ENCODE measurements at places on chromosomes 4 and X. TPM values are rescaled to one million over a fixed set of nuclear protein-coding genes. Genes with fewer than 3 reads are reported as not detected.

VCX3A gene
- not detected for total RNA-seq

DNA sequence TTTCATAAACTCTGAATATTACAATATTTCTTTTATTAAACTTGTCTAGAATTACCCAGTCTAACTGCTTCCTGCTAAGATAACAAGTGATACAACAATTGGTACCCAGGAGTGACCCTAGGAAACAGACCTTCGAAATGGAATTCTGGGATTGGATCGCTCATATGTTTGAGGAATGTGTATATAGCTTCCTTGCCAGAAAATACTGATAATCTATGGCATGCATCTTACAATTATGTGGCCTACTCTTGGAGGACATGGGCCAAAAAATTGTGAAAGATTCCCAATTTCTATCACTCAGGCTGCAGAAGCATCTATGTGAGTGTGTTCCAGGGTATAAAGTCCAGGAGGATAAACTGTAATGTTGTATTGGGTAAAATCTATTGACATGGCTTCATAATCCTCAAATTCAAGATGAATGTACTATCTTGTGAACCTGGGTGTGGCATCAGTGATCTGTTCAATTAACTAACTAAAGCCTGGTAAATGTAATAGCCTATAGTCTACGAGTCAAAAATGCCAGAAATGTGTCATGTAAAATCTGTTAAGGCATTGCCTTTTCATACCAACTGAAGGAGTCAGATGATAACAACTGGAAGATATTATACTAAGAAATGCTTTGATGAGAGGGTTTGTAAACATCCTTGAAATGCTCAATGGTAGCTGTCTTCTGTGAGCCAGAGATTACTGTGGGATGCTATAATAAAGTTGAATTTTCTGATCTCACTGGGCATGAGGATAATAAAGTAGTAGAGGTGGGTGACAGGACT, 1499.3 kb downstream of the PCDH7 start:
- no peak for DNase-seq

GRCh38 chr4:48801016-48801715, 21.1 kb upstream of the FRYL start:
- no peak for DNase-seq

DNA sequence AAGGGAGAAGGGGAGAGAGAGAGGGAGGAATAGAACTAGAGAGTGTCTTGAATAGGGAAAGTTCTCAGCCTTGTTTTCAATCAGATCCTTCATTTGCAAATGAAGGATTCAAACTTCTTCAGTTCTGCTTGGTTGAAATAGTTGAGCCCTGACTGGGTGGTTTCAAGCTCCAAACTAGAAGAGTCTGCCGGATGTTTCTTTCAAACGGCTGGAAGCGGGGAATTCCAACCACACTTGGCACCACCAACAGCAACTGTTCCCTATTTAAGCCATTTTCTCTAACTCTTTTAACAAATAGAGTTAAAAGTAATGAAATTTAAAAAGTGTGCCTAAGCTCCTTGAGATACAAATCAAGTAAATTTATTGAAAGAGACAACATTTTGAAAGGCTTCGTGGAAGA, 67.5 kb upstream of the DDX60 start:
- DNase-seq, result no peak

- no peak for DNase-seq
Measured at GRCh38 chrX:2708021-2708420, 16.9 kb downstream of the CD99 start.

DNA sequence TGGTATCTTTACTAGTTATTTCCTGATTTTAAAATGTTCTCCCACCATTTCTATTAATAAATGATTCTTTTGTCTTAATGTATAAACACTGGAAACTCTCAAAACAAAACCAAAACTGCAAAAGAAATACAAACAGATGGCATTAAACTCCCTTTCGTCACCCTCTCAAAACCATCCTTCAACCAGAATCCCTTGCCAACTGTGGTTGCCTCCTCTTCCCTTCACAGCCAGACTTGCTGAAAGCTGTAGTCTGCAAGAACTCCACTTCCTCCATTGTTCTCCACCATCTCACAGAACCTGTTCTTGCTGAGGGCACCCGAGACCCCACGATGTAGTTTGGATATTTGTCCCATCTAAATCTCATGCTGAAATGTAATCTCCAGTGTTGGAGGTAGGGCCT, 96.5 kb downstream of the WWC2 start:
- no peak for DNase-seq

DNA sequence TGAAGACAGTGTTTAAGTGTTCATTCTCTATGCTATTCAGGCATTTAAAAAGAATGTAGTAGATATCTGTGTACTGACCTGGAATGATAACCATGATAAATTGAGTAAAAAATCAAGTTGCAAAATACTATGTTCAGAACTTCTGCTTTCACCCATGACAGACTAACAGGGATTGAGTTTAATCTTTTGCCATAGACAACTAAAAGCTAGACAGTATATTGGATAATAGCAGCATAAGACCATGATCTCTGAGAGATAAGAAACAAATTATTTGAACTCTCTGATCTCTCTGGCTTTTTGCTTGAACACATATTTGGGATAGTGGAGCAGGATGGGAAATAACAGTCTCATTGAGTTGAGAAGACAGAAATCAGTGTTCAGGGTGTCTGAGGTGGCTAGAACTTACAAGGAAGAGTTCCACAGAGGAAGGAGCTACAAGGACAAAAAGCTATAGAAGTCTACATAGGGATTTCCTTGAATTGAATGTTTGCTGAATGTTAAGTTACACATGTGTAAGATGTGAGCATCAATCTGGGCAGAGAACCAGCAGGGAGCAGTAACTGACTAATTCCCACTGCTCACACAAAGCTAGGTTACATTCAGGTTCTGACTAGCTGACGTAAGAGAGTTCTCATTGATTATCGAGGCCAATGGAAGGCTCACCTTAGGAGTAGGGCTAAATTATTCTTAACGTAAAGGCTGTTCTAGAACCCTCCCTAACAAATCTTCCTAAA, 60.4 kb downstream of the SLC30A9 start:
- DNase-seq, result no peak

DNA sequence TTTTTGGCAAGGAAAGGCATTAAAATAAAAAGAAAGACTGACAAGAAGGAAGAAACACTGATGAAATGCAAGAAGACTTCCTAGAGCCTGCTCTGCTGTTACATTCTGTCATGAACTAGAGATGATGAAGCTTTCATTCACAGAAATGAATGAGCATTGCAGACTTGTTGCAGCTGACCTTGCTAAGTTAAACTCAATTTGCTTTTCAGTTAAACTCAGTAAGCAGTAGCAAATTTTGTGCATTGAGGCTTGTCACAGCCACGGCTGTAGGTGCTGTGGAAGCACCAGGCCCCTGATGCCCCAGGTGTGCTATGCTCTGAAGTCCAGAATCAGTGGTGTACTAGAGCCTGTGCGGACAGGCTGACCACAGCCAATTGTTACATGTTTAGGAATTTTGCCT, 39.6 kb upstream of the LSM6 start:
- no peak for DNase-seq

L1CAM gene
- total RNA-seq, result 6.1 TPM

DNA sequence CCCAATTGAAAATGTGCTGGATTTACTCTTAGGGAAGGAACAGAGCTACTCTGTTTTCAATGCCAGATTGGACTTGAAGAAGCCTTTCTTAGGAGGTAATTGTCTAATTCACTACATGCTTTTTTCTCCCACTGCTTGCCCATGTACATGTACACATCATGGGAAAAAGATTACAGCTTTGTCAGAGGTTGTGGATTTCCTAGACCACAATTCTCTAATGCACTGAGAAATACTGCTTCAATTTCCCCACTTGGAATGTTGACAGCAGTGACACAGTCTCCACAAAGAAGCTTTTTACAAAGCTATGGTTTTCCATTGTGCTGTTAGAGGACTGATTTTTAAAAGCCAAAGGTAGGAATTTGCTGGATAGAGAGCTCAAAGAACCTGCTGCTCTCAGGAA, 19.5 kb downstream of the ZAR1 start:
- no peak for DNase-seq

GRCh38 chr4:174749091-174749490, 80.0 kb downstream of the GLRA3 start:
- no peak for DNase-seq

DNA sequence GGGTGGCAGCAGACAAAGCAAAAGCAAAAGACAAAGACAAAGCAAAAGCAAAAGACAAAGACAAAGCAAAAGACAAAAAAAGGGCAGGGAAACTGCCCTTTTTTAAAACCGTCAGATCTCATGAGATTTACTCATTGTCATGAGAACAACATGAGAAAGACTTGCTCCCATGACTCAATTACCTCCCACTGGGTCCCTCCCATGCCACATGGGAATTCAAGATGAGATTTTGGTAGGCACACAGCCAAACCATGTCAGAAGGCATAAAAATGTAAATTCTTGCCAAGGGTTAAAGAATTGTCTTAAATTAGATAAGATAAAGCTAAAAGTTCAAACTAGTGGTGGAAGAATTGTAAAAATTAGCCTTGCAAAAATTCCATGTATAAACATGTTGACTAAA, 419.7 kb downstream of the TRAM1L1 start:
- DNase-seq, result no peak

GRCh38 chrX:101799387-101799786, 132.4 kb downstream of the ZMAT1 start:
- DNase-seq, result peak; percentile 76

UGT2A1 gene
- total RNA-seq, result not detected

TEX11 gene
- not detected for total RNA-seq

GRCh38 chr4:140037353-140038030, 116.5 kb downstream of the MAML3 start:
- DNase-seq, result no peak

RHOH gene
- total RNA-seq, result 0.54 TPM

DKK2 gene
- 1.9 TPM for total RNA-seq

GRCh38 chr4:145041378-145041777, 56.6 kb downstream of the ANAPC10 start:
- no peak for DNase-seq

CXCL13 gene
- not detected for total RNA-seq

DNA sequence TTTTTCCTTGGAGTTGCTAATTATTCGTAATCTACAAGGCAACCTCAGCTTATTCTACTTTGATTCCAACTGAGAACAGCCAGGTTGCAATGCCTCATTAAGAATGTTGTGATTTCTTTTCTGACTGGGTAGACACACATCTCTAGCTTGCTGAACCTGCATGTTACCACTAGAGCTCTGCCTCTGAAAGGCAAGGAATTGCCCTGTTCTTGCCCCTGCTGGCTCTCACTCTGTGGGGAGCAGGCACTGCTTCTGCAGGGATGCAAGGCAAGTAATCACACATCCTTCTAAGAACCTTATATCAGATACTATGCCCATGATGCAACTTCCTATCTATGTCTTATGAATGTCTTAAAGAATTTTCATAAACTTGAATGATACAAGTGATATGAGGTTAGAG, 503.2 kb downstream of the PACRGL start:
- no peak for DNase-seq

DNA sequence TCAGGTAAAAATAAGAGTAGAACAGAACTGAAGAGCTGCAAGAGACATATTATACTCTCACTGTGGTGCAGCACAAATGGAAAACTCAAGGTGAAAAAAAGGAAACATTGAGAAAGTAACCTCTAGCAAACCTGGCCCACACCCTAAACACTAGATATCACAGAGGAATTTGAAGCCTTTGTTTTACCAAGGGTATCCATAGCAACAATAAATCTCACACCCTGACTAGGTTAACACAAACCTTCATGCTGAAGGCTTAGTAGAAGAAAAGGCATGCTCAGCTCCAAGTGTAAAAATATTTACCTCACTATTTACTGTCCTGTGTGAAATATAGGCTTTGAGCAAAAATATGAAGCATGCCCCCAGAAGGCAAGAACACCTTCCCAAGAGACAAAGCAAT, 61.9 kb upstream of the TAB3 start:
- no peak for DNase-seq

- DNase-seq, result no peak
Measured at GRCh38 chr4:4852591-4853362, 6.7 kb upstream of the MSX1 start.

DNA sequence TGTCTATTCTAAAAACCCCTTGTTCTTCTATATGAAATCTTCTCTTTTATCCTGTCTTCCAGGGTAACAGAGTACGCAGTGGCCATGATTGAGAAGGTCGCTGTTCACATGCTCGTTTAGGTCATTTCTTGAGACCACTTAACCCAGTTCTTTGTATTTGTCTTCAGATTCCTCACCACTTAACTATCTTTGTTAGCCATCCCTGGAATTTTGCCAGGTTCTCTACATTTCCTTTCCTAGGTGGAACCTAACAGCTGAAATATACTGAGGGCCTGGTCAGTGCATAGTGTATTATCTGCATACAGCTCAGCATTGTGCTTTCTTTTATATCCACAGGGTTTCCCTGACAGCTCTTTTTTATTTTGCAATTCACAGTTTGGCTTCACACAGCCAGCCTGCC, 148.9 kb upstream of the GALNT7 start:
- no peak for DNase-seq

ARHGAP36 gene
- total RNA-seq, result not detected

- DNase-seq, result no peak
Measured at GRCh38 chr4:87872028-87872427, 39.3 kb downstream of the MEPE start.

DNA sequence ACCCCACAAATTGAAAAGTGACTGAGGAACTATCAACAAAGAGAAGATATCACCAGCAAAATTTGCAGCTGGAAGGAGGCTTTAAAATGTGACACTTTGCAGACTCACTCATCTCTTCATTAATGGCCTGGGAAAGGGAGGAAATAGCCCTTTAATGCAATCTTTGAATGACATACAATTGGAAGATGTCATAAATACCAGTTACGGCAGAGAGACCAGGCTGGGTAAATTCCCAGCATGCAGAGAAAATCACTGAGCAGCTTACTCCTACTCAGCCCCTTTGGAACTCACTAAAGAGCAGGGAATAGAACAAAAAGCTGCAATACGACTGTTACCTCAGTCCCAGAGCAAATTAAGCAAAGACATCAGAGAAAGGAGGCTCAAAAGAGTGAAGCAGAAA, 238.9 kb downstream of the HS3ST1 start:
- DNase-seq, result no peak

GRCh38 chr4:122997463-122998101, 75.2 kb upstream of the NUDT6 start:
- no peak for DNase-seq

MSANTD1 gene
- 0.51 TPM for total RNA-seq

SUPT20HL2 gene
- not detected for total RNA-seq

GRCh38 chrX:45191820-45192409, 8.8 kb downstream of the DIPK2B start:
- DNase-seq, result no peak

- DNase-seq, result no peak
Measured at GRCh38 chr4:72209600-72209999, 177.8 kb downstream of the NPFFR2 start.

BRS3 gene
- not detected for total RNA-seq

GRCh38 chr4:81255524-81255923, 40.5 kb upstream of the PRKG2 start:
- no peak for DNase-seq

GRCh38 chr4:4659871-4660651, 118.2 kb upstream of the STX18 start:
- DNase-seq, result no peak

GRCh38 chrX:2517055-2517454, 16.3 kb upstream of the DHRSX start:
- DNase-seq, result no peak
